IMR-90 (cell line): ENCODE measurements at places on chromosomes 3 and 15. TPM values are rescaled to one million over a fixed set of nuclear protein-coding genes. Genes with fewer than 3 reads are reported as not detected.

DNA sequence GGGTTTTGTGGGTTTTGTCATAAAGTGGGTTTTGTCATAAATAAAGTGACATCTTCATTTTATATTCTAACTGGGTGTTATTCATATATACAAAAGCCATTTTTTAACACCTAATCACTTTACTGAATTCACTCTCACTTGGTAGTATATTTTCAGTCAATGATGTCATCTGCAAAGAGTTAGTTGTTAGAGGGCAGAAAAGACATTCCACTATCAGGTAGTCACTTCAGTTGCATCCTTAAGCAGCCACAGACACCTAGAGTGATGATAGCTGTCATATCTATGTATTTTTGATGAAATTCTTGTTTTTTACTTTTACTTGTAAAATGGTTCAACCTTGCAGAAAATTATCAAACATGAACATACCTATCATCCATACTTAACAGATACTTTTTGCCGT lies 89.0 kb downstream of the DHX36 start:
- peak; percentile 61 for DNase-seq

DNA sequence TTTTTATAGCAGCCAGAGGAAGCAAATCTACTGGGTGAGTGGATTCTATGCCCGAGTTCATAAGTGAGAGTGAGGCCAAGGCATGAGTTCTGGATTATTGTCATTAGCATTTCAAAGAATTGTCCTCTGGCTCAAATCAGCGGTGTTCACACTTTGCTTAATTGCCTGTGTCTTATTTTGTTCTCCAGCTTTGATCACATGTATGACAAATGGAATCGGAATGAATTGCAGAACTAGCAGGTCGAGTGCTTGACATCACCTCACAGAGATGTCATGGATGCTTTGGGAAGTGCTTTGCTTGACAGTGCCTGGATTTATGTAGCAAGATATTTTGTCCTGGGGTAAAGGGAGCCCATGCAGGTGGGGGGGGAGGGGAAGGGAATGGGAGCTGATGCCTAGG lies 68.0 kb downstream of the SH3GL3 start:
- no peak for DNase-seq

DNA sequence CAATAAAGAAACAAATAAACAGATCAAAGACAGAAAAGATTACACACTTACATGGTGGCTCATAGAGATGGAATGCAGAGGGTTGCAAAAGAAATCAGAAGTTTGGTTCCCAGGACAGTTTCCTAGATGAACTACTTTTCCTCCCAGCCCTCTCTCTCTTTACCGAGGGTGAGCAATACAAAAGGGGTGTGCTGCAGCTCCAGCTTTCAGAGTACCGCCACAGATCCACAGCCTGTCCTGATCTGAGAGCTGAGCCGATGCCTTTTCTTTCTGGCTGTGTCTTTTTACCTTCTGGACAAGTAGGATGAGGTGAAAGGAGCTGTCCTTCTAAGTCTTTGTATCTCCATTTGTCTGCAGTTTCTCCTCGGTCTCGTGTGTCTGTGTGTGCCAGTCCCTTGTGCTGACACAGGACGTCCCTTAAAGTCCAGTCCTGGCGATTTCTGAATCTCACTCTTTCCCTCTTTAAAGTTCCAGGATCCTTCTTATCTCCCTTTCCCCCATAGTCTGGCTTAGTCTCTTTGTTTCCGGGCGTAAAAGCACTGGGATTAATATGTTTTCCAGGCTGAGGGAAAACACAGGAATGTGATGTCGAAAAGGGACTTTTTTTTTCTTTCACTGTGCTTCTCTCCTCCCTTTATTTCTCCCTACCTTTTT lies 540 bp downstream of the CCDC80 start:
- peak; percentile 90 for DNase-seq

DNA sequence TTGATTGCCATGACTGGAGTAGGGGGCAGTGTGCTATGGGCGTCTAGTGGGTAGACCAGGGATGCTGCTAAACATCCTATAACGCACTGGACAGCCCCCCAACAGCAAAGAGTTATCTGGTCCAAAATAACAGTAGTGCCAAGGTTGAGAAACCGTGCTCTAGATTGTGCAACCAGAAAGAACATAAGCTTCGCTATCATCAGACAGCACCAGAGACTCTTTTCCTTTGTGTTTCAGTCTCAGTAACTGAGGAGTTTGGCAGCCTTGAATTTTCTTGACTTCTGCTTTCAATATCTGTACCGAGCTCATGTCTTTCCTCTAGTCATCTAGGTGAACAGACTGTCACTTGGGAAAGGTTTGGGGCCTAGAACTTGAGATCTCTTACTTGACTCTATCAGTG lies 8.8 kb downstream of the ARID3B start:
- DNase-seq, result no peak

GRCh38 chr15:91116113-91117067 lies 16.3 kb downstream of the SV2B start:
- DNase-seq, result no peak

- DNase-seq, result peak; percentile 68
Measured at GRCh38 chr15:83248151-83249029, 36.1 kb downstream of the BNC1 start.

BLOC1S6 gene
- 40.9 and 78.3 TPM in 2 replicates for total RNA-seq

C3orf85 gene
- total RNA-seq, result not detected in 2 replicates

GRCh38 chr3:42489937-42490227 lies 12.6 kb upstream of the VIPR1 start:
- DNase-seq, result no peak

SPSB4 gene
- total RNA-seq, result not detected in 2 replicates

DNA sequence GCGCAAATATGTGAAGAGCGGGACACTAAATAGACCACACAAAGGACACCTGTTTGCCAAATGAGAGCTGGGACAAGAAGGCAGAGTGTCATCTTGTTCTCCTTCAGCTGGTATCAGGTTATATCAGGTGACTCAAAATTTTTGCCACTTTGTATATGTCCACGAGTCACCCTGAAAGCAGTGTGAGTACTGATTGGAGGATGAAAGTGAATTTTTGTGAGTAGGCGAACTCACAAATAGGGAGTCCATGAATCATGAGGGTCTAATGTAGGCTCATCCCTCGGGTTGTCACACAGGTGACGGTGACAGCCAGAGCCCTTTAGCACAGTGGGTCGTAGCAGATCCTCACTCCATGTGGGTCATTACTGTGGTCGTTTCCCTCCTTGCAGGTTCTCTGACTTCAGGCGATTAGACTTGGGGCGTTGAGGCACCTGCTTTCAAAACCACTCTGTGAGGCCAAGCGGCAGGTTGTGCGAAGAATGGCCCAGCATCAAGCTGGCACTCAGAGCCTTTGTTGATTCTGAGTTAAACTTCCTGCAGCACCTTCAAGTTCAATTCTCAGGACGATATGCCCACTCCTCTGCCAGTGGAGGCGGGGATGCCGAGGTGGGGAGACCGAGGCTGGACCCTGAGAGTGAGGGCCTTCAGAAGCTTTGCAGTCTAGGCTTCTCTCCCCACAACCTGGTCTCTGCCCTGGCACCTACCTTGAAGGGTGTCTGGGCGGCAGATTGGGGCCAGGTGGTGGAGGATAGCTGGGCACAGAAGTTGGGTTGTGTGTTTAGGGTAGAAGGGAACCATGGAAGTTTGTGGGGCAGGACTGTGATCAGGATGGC lies 173.8 kb downstream of the SMAD6 start:
- DNase-seq, result peak; percentile 25

SEMA3G gene
- total RNA-seq, result not detected in 2 replicates

GRCh38 chr3:141246224-141246957 lies 14.8 kb downstream of the PXYLP1 start:
- no peak for DNase-seq

CCDC54 gene
- total RNA-seq, result not detected in 2 replicates

GOLGA6D gene
- total RNA-seq, result not detected in 2 replicates

DNA sequence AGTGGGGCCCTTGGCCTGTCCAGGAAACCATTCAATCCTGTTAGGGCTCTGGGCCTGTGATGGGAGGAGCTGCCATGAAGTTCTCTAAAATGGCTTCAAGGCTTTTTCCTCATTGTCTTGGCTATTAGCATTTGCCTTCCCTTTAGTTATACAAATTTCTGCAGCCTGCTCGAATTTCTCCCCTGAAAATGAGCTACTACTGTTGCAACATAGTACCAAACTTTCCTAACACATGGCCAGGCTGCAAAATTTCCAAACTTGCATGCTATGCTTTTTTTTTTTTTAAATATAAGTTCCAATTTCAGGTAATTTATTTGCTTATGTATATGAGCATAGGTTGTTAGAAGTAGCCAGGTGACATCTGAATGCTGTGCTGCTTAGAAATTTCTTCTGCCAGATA lies 560.8 kb upstream of the TBL1XR1 start:
- peak; percentile 37 for DNase-seq

LTK gene
- 0.18 and 0.28 TPM in 2 replicates for total RNA-seq

- no peak for DNase-seq
Measured at GRCh38 chr3:56813653-56813960, 11.9 kb upstream of the ARHGEF3 start.

- no peak for DNase-seq
Measured at GRCh38 chr3:79761441-79761840, 6.4 kb downstream of the ROBO1 start.

MINDY4B gene
- not detected in 2 replicates for total RNA-seq

ABCC5 gene
- 8.4 and 9.2 TPM in 2 replicates for total RNA-seq

DNA sequence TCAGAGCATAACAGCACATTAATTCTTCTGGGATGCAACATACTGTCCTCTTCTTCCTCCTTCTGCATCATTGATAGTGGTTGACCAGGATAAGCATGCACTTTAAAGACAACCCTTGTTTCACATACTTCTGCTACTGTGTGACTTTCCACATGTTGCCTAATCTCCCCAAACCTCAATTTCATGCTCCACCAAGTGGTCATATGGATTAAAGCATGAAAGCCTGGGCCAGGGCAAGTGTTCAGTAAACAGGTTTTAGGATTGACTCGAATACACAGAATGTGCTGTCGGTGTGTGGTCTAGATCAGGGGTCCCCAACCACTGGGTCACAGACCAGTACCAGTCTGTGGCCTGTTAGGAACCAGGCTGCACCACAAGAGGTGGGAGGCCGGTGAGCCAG lies 22.5 kb upstream of the BFSP2 start:
- peak; percentile 69 for DNase-seq

DNA sequence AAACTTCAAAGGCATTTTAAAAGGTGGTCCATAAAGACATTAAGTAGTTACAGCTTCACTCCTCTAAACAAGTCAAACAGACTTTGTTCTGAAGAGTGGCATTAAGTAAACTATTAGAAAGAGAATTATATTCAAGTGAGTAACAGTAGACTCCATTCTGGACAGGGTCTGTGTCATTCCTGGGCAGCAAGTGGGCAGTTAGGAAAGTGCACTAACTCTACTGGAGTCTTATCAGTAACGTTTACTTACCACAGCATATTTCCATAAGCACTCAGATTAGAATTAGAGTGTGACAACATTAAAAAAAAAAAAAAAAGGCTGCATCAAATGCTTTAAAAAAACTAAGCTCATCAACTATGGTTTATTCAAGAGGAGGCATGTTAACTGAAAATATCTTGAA lies 10.6 kb downstream of the UBR1 start:
- DNase-seq, result peak; percentile 71

GRCh38 chr3:27900316-27900715 lies 178.2 kb upstream of the EOMES start:
- no peak for DNase-seq

- no peak for DNase-seq
Measured at GRCh38 chr15:67825881-67826716, 790 bp downstream of the SKOR1 start.

DNA sequence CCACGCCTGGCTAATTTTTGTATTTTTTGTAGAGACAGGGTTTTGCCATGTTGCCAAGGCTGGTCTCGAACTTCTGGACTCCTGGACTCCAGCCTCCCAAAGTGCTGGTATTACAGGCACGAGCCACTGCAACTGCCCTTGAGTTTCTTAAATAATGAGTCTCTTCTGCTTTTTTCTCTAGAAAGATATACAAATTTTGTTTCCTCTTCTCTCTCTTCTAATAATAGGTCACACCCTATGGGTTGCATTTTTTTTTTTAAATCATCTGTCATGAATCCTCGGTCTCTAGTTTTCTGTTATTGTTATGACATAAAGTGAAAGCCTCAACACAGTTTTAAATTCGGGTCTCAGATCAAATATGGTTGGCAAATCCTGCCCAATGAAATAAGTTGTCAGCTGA lies 111.2 kb downstream of the IL12A start:
- DNase-seq, result no peak

VEPH1 gene
- 99.4 and 130 TPM in 2 replicates for total RNA-seq
